ENCODE measurements at places on chromosomes 11 and 22.

- no peak for DNase-seq
Observed at GRCh38 chr11:126990716-126991480, 9.7 kb downstream of the KIRREL3 start.

DNA sequence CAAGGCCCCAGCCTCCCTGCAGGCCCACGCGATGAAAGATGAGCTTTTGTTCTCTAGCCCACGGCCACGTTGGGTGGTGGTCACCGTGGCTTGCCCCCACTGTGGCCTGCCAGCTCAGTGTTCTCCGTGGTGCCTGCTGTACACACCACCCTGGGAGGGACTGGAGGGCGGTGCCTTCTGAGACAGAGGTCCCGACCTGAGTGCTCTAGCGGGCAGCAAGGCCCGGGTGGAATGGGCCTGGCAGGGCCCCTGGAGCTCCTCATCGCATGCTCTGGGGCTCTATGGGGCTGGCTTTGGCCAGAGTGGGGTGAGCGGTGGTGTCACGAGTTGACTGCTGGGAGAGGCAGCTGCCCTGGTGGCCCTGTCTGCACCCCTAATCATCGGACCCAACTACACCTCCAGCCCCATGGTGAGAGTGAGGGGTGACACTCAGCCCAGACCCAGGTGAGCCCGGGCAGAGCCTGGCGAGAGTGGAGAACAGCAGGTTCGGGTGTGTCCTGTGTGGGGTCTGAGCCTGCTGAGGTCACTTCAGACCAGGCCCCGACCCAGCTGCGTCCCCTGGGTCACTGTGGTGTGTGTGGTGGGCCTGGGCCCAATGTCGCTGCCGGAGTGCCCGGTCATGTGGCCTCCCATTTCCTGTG, 541.9 kb downstream of the TBC1D22A start:
- DNase-seq, result no peak

- DNase-seq, result no peak
Observed at GRCh38 chr11:115530752-115531151, 26.5 kb upstream of the CADM1 start.

- DNase-seq, result peak; percentile 46
Observed at GRCh38 chr11:120952461-120953434, 71.2 kb upstream of the TBCEL start.

GRCh38 chr22:36336246-36337182, 51.3 kb downstream of the MYH9 start:
- DNase-seq, result peak; percentile 10

DNA sequence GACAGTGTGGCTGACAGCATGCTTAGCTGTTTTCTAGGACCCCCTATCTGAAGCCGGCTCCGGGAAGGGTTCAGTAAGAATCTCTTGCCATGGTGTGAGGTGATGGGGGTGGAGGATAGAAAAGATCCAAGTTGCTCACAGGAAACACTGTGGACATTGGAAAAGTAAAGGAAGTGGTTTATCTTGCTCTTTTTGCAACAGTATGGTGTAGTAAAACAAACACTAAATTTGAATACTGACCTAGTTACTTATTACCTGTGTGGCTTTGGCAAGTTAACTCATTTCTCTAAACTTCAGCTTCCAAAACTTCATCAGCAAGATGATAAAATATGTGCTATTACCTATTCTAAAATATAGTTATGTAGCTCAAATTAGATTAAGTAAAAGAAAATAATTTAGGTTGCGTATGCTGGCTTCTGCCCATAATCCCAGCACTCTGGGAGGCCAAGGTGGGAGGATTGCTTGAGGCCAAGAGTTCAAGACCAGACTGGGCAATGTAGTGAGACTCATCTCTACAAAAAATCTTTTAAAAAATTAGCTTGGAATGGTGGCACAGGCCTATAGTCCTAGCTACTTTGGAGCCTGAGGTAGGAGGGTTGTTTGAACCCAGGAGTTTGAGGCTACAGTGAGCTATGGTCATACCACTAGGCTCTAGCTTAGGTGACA, 51.6 kb upstream of the APOA1 start:
- no peak for DNase-seq

- no peak for DNase-seq
Observed at GRCh38 chr11:44566952-44567875, 1.8 kb downstream of the CD82 start.
